ENCODE measurements at places on chromosomes 2 and 18. TPM values are rescaled to one million over a fixed set of nuclear protein-coding genes. Genes with fewer than 3 reads are reported as not detected.

Gene IL18R1
- 1.9 TPM for total RNA-seq

Gene FBXO15
- total RNA-seq, result 4.2 TPM

Gene RAB27B
- total RNA-seq, result not detected

DNA sequence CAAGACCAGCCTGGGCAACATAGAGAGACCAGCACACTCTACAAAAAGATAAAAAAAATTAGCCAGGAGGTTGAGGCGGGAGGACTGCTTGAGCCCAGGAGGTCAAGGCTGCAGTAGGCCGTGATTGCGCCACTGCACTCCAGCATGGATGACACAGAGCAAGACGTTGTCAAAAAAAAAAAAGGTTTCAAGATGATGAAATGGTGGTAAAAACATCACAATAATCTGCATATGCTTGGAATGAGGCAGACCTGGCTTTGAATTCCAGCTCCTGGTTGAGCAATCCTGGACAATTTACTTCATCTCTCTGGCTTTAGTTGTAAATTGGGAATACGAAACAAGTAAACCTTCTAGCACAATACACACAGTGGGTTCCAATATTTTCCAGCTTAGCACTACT is 24.1 kb downstream of the USP40 start:
- no peak for DNase-seq

- DNase-seq, result no peak
These were observed 126.7 kb downstream of the TWIST2 start for GRCh38 chr2:238974501-238975166.

DNA sequence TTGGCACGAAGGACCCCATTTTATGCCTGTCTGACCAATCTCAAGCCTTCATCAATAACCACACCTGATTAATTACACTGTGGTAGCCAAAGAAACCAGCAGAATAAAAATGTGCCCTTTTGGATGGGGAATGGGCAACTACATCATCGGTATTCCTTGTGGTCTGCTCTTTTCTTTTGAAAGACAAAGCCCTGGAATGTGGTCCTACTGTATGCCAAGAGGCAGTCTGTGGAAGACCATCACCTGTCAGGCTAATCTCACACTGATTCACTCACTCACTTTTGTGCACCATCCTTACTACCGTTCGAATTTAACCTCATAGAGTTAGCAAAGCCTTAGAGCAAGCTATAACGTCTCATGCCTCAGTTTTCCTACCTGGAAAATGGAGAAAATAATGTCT is 275.2 kb upstream of the LRRTM1 start:
- DNase-seq, result no peak

GRCh38 chr18:5376986-5377385 is 81.5 kb upstream of the ZBTB14 start:
- DNase-seq, result no peak

- no peak for DNase-seq
These were observed 209.0 kb upstream of the COPS8 start for GRCh38 chr2:236876642-236877041.

Data from naive thymus-derived CD8-positive, alpha-beta T cell (primary cell).